ENCODE measurements at places on chromosomes 11 and 22.
A peak's percentile ranks its signal among the peaks of the same experiment; 100 is the strongest.

- ATAC-seq: no peak
These were observed 786.8 kb downstream of the FAM181B start for GRCh38 chr11:81946831-81947230.

- ATAC-seq: no peak
These were observed 34.1 kb downstream of the PHLDB1 start for GRCh38 chr11:118641397-118642019.

GRCh38 chr11:47599902-47600301 lies 5.7 kb upstream of the C1QTNF4 start:
- ATAC-seq: no peak

GRCh38 chr11:117232911-117233409 lies 489 bp downstream of the RNF214 start:
- peak; percentile 24 for ATAC-seq

DNA sequence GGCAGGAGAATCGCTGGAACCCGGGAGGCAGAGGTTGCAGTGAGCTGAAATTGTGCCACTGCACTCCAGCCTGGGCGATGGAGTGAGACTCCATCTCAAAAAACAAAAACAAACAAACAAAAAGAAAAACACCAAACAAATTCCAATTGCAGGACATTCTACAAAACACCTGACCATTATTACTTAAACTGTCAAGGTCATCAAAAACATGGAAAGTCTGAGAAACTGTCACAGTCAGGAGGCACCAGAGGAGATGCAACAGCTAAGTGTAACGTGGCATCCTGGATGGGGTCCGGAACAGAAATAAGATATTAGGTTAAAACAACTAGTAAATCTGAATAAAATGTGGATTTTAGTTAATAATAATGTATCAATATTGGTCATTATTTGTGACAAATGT lies 914 bp upstream of the DNAJB13 start:
- ATAC-seq: no peak

GRCh38 chr11:131977854-131978253 lies 607.4 kb downstream of the NTM start:
- no peak for ATAC-seq

GRCh38 chr22:33707581-33707980 lies 212.7 kb downstream of the LARGE1 start:
- ATAC-seq: no peak

DNA sequence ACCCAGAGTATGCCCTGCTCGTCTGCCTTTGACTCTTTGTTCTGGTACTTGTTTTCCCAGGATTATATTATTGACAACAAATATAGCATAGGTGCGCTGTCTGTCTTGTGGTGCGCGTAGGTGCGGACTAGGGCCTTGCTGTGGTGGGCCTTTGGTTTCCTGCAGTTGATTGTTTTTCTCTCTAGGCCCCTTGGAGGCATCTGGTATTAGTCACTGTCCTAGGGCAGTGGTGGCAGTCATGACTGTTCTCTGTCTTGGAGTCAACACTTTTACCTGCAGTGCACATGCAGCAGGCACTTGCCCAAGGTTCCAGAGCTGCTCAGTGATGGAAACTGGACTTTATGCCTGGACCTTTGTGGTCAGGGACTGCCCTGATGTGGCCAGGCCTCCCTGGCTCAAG lies 18.6 kb downstream of the PPP6R2 start:
- no peak for ATAC-seq

GRCh38 chr11:80261776-80262175 lies 820.9 kb upstream of the TENM4 start:
- no peak for ATAC-seq

DNA sequence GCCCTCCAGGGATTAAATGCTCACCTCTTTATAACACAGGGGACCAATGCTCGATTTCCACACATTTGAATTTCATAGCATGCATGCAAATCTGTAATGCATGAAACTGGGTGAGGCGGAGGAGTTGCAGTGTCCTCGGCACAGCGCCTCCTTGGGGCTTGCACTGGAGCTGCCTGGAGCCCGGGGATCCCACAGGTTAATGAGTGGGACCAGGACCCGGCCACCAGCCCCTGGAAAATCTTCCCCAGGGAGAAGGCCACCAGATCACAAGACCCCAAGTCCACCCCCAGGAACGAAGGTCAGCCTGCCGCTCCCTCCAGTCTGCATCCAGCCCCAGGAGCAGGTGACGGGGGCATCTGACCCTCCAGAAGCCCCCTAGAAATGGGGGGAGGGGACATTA lies 119.1 kb downstream of the MN1 start:
- ATAC-seq: no peak

DNA sequence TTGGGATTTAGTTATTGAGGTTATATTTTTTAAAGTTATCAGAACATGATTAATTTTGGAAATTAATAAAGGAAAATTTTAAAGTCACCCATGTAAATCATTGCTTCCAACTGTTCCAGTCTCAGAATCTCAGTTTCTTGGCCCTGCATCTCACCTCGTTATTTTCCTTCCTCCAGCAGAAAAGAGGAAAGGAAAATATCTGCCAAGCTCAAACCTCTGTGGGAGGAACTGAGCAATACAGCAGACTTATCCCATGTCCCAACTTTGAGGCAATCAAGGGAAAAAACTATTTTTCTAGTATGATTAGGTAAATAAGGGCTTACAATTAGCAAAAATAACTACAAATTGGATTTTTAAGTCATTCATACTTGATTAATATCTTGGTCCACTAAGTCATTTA lies 30.1 kb downstream of the ELMOD1 start:
- ATAC-seq: no peak

DNA sequence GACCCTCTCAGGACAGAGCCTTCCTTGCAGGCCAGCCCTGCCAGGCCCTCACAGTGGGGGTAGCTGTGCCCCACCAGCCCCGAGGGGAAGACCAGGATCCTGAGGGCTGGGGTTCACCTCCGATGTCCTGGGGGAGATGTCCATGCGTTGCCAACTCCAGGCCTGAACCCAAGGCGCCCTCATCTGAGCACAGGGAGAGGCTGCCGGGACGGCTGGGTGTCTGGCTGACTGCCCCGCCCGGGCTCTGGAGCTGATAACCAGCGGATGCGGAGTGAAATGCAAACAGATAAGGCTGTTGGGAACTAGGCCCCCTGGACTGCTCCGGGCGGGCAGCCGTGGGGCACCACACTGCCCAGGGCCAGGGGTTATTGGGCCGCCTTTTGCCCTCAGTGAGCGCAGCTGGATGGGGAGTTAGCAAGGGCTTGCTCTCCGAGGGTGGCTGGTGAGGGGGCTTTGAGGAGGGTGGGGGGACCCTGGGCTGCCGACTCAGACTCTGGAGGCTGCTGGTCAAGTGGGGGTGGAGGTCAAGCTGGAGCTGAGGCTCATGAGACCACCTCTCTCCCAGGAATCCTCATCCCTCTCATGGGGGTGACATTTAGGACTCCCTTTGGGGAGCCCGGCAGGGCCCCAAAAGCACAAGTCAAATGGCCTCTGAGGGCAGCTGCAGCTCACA lies 5.6 kb upstream of the MUC6 start:
- no peak for ATAC-seq

DNA sequence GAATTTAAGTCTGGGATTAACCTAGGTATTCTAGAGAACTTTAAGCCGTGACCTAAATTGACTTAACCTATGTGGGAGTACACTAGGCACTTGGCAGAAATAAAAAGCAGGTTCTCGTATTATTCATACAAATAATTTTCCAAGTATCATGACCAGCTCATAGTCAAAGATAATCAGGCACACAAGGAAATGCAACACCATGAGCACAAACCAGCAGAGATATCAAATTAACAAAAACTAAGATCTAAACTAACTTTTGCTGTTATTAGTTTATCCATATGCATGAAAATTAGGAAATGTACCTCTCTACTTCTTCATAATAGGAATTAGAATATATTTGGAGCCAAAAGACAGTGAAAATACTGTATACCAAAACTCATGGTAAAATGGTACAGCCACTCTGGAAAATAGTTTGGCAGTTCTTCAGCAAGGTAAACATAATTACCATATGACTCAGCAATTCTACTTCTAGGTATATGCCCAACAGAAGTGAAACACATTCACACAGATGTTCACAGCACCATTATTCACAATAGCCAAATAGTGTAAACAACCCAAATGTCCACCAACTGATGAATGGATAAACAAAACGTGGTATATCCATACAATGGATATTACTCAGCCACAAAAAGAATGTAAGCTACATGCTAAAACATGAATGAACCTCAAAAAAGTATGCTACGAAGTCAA lies 154.1 kb downstream of the ENTHD1 start:
- ATAC-seq: no peak

- no peak for ATAC-seq
These were observed 26.3 kb downstream of the MEI1 start for GRCh38 chr22:41725510-41726110.
